B cell (primary cell): ENCODE measurements at places on chromosomes 6 and 20. TPM values are rescaled to one million over a fixed set of nuclear protein-coding genes. Genes with fewer than 3 reads are reported as not detected.
A peak's percentile ranks its signal among the peaks of the same experiment; 100 is the strongest.

PROCR gene
- total RNA-seq, result 0.57 TPM in 1 of 2 replicates, not detected in the other

FAM209B gene
- 1.9 and 2.2 TPM in 2 replicates for total RNA-seq

TRAM2 gene
- total RNA-seq, result 13.3 and 14.0 TPM in 2 replicates

GRCh38 chr6:40187535-40188144 lies 253.4 kb upstream of the MOCS1 start:
- no peak overlapping the region for H3K27ac ChIP-seq
- H3K4me1 ChIP-seq, result no peaks in the 10 kb centered on the region
- H3K36me3 ChIP-seq, result no peaks in the 10 kb centered on the region
- no peaks in the 10 kb centered on the region for H3K27me3 ChIP-seq

ZSCAN23 gene
- total RNA-seq, result 0.78 and 0.79 TPM in 2 replicates

CST2 gene
- not detected in 2 replicates for total RNA-seq

MANEA gene
- 8.7 and 9.0 TPM in 2 replicates for total RNA-seq

DNA sequence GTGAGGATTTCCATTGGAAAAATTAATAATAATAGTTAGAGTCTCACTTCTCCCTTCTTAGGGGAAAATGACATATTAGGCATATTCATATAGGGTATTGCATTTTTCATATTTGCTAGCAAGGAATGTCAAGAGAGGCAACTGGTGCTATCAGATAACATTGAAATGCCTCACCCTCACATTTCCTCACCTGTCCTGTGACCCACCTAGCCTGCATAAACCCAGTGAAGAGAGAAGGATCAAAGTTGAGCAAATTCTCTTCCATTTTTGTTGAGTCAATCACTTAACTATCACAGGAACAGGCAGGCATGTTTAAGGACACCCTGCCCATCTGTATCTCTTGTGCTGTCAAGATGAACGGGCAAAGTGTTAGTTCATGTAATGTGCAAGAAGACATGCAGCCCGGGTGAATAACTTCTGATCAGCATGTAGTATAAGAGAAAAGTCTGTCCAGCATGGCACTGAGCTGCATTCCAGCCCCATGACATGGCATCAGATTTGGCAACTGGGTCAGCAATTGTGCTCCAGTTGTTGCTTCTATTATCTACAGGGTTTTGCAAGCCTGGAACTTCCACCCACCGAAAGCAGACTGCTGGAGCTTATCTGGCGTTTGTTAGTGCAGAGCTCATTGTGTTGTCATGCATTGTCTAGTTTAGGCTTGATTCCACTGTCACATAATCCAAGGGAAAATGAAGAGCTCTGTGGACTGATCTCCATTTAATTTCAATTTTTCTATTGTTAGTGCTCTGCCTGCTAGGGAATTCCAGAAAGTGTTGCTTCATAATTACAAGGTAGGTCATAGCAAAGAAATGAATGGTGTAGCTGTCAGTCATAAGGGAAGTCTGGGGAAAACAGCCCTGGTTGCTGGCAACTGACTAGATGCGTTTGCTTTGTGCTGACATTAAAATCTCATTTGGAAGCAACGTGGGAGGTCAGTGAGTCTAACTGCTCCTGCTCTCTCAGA lies 138.4 kb upstream of the TNFAIP3 start:
- no peaks in the 10 kb centered on the region for H3K27me3 ChIP-seq
- no peaks in the 10 kb centered on the region for H3K36me3 ChIP-seq
- no peak for DNase-seq

DNA sequence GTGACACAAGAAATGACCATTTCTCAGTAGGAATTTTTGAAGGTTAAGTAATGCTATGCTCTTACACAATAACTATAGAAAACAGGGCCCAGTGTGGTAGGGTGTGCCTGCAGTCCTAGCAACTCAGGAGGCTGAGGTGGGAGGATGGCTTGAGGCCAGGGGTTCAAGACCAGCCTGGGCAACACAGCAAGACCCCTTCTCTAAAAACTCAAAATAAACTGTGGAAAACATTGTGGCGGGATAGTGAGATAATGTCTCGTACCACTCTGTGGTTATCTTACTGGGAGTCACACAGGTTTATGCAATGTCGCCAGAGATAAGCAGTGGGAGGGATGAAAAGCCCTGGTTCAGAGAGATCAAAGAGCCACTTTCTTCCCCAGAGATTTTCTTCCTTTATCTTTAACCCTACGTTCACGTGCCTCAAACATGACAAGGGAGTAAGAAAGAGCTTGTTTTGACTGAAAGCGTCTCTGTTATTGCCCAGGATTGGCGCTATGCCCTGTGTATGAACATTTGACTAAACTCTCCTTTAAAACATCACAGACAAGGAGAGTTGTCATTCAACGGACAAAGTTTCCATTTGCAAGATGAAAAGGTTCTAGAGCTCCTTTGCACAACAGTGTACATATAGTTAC lies 13.9 kb downstream of the GCM1 start:
- H3K4me3 ChIP-seq, result no peak overlapping the region
- H3K36me3 ChIP-seq, result no peaks in the 10 kb centered on the region
- no peaks in the 10 kb centered on the region for H3K4me1 ChIP-seq
- DNase-seq, result no peak

FRK gene
- total RNA-seq, result 0.07 TPM in 2 replicates

DNA sequence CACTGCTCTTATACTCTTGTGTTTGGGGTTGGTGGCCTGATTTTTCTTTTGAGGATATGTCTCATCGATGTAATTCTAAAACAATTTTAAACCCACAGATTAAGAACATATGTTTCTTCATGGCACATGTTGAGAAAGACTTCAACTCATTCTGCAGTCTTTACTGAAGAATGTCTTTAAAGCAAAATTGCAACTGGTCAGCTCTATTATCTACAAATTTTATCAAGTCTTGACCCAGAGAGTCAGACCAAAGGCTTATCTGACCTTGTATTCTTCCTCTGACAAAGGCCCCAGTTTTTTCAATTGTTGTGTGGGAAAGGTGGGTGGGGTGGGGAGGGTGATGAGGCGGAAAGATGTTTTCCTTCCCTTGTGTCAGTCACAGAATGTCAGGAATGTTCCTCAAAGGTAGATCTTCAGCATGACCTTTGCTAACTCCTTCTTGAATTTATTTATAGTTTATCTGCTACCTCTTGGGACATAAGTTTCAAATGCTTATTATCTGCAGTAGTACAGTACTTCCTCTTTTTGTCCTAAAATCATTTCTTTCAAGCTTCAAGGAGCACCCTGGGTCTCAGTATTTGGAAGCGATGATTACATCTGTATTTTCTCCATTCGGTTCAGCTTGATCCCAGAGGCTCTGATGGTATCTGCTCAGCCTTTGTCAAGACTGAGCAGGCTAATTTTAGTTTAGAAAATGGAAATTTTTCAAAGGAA lies 63.2 kb upstream of the TIAM2 start:
- H3K4me1 ChIP-seq, result peaks cover 13% of the 10 kb centered on the region
- H3K36me3 ChIP-seq, result no peaks in the 10 kb centered on the region
- no peak overlapping the region for H3K4me3 ChIP-seq

DNA sequence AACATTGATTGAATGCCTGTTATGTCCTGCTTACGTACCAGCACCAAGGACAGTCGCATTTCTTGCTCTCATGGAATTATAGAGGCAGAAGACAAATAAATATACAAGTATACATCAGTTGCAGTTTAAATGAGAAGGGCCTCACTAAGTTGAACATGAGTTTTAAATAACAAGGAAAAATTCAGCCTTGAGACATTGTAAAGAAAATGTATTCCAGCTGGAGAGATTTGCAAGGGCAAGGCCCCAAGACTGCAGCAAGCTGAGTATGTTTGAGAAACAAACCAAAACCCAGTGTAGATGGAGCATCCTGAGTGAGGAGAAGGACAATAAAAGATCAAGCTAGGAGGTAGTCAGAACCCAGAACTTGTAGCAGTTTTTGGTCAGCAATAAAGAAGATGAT lies 123.2 kb upstream of the BMP5 start:
- no peaks in the 10 kb centered on the region for H3K36me3 ChIP-seq
- H3K4me1 ChIP-seq, result no peaks in the 10 kb centered on the region
- DNase-seq, result no peak

- H3K27me3 ChIP-seq, result no peaks in the 10 kb centered on the region
- no peak overlapping the region for H3K27ac ChIP-seq
- no peaks in the 10 kb centered on the region for H3K4me1 ChIP-seq
- H3K36me3 ChIP-seq, result no peaks in the 10 kb centered on the region
- no peak overlapping the region for H3K4me3 ChIP-seq
Observed at GRCh38 chr20:49549801-49550551, 18.0 kb downstream of the PTGIS start.

DNA sequence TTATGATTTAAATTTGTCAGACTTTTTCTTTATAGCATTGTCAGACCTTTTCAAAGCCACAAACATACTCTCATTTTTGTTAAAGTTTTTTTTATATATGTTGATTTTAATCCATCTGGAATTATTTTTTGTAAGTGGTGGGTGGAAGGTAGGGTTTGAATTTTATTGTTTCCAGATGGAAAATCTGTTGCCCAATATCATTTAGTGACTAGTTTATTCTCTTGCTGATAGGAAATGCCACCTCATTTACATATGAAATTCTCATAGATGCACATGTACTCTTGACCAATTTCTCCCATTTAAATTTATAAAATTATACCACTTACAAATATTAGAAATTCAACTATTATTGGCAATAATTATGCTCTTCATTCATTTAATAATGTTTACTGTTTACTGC lies 52.1 kb upstream of the PLCB1 start:
- no peak overlapping the region for H3K4me3 ChIP-seq
- DNase-seq, result no peak
- H3K4me1 ChIP-seq, result no peaks in the 10 kb centered on the region
- H3K27me3 ChIP-seq, result no peaks in the 10 kb centered on the region
- H3K27ac ChIP-seq, result no peak overlapping the region

- H3K27ac ChIP-seq, result no peak overlapping the region
- H3K4me1 ChIP-seq, result peaks cover 4% of the 10 kb centered on the region
- DNase-seq, result no peak
- no peaks in the 10 kb centered on the region for H3K27me3 ChIP-seq
- no peak overlapping the region for H3K4me3 ChIP-seq
Observed at GRCh38 chr6:108738684-108739416, 109.4 kb upstream of the ARMC2 start.

CLPSL2 gene
- total RNA-seq, result not detected in 2 replicates

- H3K4me3 ChIP-seq, result no peak overlapping the region
- no peak overlapping the region for H3K27ac ChIP-seq
Observed at GRCh38 chr20:11003341-11003740, 329.5 kb upstream of the JAG1 start.

PRRT1 gene
- total RNA-seq, result not detected in 2 replicates

TAGAP gene
- 167 and 171 TPM in 2 replicates for total RNA-seq

RNF144B gene
- 17.0 and 21.4 TPM in 2 replicates for total RNA-seq

DNA sequence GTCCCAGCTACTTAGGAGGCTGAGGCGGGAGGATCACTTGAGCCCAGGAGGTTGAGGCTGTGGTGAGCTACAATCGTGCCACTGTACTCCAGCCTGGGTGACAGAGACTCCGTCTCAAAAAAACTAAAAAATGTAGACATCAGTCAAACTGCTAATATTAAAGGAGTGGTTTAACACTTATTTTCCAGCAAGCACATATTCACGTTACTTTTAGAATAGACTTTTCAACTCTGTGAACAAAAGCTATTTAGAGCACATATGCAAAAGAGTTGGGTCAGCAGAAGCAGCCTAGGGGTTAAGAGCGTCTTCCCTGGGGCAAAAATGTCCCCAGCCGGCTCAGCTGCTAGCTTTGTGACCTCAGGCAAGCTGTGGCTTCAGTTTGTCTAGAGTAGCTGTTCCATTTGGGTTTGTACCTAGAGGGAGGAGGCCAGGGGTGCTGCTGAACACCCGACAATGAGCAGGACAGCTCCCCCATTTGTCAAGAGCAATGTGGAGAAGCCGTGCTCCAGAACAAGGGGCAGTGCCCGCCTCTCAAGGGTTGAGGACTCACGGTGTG lies 62.5 kb upstream of the PTGIS start:
- peaks cover 6% of the 10 kb centered on the region for H3K4me1 ChIP-seq
- H3K4me3 ChIP-seq, result no peak overlapping the region
- H3K36me3 ChIP-seq, result no peaks in the 10 kb centered on the region

- no peak overlapping the region for H3K4me3 ChIP-seq
- H3K27me3 ChIP-seq, result no peaks in the 10 kb centered on the region
- no peaks in the 10 kb centered on the region for H3K4me1 ChIP-seq
- no peaks in the 10 kb centered on the region for H3K36me3 ChIP-seq
Observed at GRCh38 chr6:52731719-52732118, 31.6 kb downstream of the GSTA2 start.

- H3K27me3 ChIP-seq, result no peaks in the 10 kb centered on the region
- H3K4me3 ChIP-seq, result no peak overlapping the region
- no peak for DNase-seq
- peak overlapping the region; percentile 27 for H3K27ac ChIP-seq
- peaks cover 24% of the 10 kb centered on the region for H3K4me1 ChIP-seq
- no peaks in the 10 kb centered on the region for H3K36me3 ChIP-seq
Observed at GRCh38 chr20:43942201-43942590, 27.5 kb downstream of the TOX2 start.

DNA sequence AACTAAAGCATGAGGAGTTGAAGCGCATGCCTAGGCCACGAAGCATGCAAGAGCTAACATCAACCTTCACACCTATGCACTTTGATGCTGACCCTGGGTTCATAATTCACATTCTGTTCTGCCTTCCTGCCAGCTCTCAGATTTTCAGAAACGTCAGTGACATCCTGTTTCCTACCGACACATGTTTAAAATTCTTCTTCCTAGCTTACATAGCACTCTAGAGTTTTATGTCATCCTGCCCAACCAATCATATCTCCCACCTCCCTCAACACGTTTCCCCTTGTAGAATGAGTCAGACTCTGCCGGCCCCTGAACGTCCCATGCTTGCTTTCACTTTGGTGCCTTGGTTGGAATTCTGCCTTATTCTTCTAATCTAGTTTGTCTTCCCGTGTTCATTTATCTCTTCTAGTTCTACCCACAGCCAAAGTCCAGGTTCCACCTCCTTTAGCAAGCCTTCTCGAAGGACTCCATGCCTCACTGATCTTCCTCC lies 97.2 kb upstream of the MAP7 start:
- peak; percentile 35 for DNase-seq
- H3K27me3 ChIP-seq, result no peaks in the 10 kb centered on the region
- H3K27ac ChIP-seq, result no peak overlapping the region
- no peak overlapping the region for H3K4me3 ChIP-seq
- peaks cover 7% of the 10 kb centered on the region for H3K4me1 ChIP-seq
- peaks cover 9% of the 10 kb centered on the region for H3K36me3 ChIP-seq

DNA sequence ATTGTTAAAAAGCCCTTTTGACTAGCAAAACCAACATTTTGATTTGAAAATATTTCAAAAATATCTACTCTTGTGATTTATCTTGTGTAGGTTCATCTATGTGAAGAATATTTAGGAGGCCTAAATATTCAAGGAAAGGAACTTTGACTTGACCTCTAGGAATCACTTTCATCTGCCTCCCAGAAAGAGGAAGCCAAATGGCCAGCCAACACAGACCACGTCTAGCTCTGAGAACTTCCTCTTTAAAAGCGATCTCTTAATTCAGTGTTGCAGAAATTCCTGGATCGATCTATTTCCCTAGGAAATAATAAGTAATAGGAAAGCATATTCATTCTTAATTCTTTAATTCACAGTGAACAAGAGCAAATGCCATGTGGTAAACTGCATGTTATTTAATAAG lies 9.6 kb upstream of the MOXD1 start:
- H3K27ac ChIP-seq, result no peak overlapping the region
- H3K4me1 ChIP-seq, result no peaks in the 10 kb centered on the region

- H3K27ac ChIP-seq, result no peak overlapping the region
- peaks cover 3% of the 10 kb centered on the region for H3K27me3 ChIP-seq
- peak; percentile 39 for DNase-seq
- H3K4me1 ChIP-seq, result peaks cover 19% of the 10 kb centered on the region
Observed at GRCh38 chr20:47708140-47708807, 77.0 kb downstream of the SULF2 start.
